ENCODE measurements at places on chromosomes 11 and 22. TPM values are rescaled to one million over a fixed set of nuclear protein-coding genes. Genes with fewer than 3 reads are reported as not detected.

COX8A gene
- total RNA-seq = 320 TPM

SLN gene
- total RNA-seq = not detected

B4GALNT4 gene
- total RNA-seq = 5.5 TPM

JRKL gene
- total RNA-seq = 9.4 TPM

EEF1G gene
- 1,775 TPM for total RNA-seq

NLRP14 gene
- total RNA-seq = not detected

DUSP8 gene
- total RNA-seq = 5.7 TPM

OR6M1 gene
- not detected for total RNA-seq

IFITM10 gene
- total RNA-seq = 0.33 TPM

KRTAP5-8 gene
- not detected for total RNA-seq

KREMEN1 gene
- total RNA-seq = 0.03 TPM

TMEM45B gene
- total RNA-seq = 0.48 TPM
